ENCODE measurements at places on chromosomes 2 and 18.

GRCh38 chr18:63331105-63331504 is 11.5 kb upstream of the BCL2 start:
- no peak for DNase-seq

DNA sequence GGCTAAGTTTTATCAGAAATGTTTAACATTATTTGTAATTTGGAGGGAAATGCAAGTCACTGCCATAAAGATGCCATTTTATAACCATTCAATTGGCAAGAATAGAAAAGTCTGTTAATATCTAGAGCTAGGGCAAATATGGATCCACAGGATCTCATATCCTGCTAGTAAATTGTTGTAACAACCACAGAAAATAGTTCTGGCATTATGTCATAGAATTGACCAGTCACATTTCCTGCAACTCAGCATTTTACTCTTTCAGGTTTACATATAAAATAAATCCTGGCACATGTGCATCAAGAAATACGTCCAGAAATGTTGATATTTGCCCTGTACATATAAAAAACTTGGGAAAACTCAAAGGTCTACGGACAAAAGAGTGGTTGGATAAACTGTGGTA is 32.9 kb downstream of the OSBPL6 start:
- DNase-seq: peak; percentile 42

DNA sequence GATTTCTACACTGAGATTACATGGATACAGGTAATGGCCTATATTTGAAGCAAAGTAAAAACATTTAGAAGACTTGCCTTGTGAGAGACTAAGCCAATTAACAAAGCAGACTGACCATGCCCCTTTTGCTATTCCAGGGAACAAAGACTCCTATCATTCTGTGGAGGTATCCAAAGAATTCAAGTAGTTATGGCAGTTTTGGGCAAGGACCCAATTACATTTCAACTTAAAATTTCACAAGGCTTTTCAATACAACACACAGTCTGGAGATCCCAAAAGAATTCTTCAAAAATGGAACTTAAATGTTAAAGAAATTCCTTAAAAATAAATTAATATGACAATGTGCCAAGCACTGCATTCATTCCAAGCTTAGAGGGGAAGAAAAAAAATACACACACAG is 109.2 kb upstream of the CHRNA1 start:
- peak; percentile 78 for DNase-seq

GRCh38 chr2:131112529-131112928 is 7.4 kb downstream of the PLEKHB2 start:
- DNase-seq: no peak

DNA sequence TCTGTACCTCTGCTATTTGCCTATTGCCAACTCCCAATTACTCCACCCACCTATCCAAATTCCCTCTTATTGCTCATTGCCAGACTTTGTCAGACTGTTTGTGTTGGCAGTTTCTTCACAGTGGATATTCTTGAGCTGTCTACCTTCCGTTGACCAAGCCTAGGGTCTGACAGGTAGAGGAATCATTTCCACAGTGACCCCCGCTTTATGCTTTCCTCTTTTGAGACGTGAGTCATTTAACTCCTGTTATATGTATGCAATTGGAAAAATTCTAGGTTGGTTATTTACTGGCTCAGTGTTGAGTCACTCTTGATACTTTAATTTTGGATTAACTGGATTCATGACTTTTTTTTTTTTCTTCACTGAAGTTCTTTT is 187.7 kb downstream of the IRS1 start:
- DNase-seq: no peak

GRCh38 chr2:28662044-28662443 is 89.6 kb upstream of the PPP1CB start:
- no peak for DNase-seq

- no peak for DNase-seq
These were observed 51.9 kb downstream of the TET3 start for GRCh38 chr2:74036450-74037195.

- peak; percentile 3 for DNase-seq
These were observed 54.5 kb downstream of the PLEKHM3 start for GRCh38 chr2:207970826-207971180.

- DNase-seq: no peak
These were observed 291.5 kb downstream of the SP3 start for GRCh38 chr2:173673640-173674039.

DNA sequence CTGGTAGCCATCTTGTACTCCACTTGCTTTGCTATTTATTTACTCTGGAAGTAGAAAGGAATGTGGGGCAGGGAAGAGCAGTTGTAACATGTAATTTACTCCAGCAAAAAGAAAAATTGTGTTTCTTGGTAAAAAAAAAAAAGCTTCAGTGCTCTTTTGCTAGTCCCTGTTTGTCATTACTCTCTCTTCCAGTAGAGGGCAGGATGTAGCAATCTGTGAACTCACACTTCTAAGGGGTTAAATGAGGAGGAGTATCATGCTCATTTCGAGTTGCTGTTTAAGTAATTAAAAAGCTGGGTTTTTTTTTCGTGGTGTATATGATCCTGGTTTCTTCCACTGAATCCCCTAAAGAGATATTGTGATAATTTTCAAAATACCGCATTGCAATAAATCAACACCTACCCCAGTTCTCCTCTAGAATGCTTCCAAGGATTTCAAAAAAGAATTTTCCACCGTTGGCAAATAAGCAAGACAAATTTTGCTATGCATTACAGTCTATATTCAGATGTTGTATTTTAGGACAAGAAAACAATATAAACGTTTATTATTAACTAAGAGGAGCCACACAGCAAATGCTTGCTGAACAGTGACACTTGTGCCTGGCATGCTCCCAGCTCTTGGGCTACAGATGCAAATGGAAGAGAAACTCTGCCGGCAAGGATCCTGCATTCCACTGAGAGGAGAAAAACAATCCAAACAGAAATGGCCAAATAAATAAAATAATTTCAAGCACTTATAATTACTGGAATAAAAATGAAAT is 261.6 kb downstream of the ASXL3 start:
- DNase-seq: peak; percentile 74

DNA sequence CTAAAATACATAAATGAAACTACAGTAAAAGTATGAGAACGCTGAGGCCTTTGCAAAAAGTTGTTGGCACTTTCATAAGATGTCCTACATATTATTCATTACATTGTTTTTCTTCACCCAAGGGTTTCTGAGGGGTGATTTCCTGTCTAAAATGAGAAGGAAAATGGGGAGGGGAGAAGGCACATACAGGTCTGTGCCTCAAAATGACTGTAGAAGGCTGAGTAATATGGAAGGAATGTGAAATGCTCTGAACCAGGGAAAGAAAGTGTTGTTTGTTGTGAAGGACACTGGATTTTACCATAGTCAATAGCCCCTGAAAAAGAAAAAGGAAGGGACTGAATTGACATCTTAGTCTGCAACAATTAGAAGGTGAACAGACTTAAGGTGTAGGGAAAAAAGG is 99.5 kb upstream of the RNF152 start:
- DNase-seq: peak; percentile 88

DNA sequence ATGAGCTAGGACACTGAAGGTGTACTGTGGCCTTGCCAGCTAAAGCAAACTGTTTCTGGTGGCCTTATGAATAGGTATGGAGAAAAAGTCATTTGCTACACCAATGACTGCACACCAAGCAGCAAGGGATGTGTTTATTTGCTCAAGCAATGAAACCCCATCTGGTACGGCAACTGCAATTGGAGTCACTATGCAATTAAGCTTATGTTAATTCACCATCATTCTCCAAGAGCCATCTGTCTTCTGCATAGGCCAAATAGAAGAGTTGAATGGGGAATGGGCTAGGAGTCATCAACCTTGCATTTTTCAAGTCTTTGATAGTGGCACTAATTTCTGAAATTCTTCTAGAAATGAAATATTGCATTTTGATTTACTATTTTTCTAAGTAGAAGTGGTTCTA is 372.0 kb downstream of the KCNJ3 start:
- DNase-seq: no peak

GRCh38 chr2:5736886-5737285 is 44.7 kb downstream of the SOX11 start:
- peak; percentile 58 for DNase-seq

GRCh38 chr2:101399021-101399799 is 11.9 kb upstream of the CREG2 start:
- DNase-seq: no peak

DNA sequence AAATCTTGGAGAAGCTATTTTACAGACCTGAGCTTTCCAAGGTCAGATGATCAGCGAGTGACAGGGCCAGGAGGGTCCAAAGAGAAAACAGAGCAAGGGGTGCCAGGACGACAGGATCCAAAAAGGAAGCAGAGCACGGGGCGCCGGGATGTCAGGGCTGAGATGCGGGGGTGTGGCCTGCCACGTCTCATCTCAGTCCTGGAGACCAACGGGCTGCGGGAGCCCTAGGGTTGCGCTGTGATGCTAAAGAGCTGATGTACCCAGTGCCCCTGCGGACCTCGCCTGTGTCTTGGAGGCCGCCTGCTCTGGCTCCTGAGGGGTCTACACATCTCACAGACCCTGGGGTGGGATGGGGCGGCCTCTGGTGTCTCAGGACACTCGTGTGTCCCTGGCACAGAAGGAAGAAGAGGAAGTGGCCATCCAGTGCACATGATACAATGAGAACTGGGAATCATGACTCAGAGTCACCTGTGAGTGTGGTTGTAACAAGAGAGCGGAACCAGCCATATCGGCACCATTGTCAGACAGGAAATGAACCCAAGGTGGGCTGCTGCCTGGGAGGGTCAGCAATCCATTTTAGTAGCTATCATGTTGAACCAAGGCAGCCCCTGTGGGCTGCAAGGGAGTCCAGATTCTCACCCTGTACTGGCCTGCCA is 97.8 kb downstream of the MYT1L start:
- DNase-seq: no peak

- peak; percentile 70 for DNase-seq
These were observed 439.2 kb downstream of the PARD3B start for GRCh38 chr2:204984518-204984917.

- no peak for DNase-seq
These were observed 65.8 kb downstream of the RNF144A start for GRCh38 chr2:6982934-6983589.

GRCh38 chr2:97889156-97889555 is 106.6 kb downstream of the TMEM131 start:
- DNase-seq: no peak

GRCh38 chr2:84686783-84687476 is 170.6 kb downstream of the DNAH6 start:
- no peak for DNase-seq

DNA sequence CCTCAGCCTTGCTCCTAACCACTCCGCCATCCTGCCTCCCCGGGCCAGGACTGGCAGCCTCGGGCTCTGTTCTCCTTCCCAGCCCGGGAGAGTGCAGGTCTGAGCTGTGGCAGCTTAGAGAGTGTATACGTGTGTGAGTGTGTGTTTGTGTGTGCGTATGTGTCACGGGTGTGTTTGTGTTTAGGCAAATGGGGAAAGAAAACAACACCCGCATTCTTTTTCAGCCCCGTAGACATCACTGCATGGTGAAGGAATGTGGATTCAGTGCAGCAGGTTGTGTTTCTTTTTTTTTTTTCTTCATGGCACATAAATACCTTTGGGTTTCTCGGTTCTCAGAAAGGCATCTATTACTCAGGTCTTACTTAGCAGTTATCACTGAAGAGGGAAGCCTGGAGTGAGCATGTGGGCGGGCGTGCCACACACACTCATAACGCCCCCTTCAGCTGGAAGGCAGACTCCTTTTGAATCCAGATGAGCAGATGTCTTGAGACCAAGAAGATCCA is 44.2 kb downstream of the GLI2 start:
- DNase-seq: peak; percentile 80

DNA sequence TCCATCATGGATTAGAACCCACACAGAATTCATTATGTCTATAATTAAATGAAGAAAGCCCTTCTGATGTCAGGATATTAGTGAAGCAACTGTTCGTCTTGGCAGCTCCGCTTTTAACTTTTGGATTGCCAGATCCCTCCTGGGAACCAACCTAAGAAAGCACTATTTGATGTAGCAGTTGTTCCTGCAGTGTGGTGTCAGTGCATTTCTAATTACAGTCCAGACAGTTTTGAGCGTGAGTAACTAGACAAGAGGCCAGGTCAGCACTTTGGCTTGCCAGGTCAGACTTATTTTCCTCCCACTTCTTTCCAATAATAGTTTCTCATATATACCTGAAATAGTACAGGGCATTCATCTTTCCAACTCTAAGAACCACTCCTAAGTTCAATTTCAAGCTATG is 13.8 kb downstream of the NRXN1 start:
- DNase-seq: no peak

DNA sequence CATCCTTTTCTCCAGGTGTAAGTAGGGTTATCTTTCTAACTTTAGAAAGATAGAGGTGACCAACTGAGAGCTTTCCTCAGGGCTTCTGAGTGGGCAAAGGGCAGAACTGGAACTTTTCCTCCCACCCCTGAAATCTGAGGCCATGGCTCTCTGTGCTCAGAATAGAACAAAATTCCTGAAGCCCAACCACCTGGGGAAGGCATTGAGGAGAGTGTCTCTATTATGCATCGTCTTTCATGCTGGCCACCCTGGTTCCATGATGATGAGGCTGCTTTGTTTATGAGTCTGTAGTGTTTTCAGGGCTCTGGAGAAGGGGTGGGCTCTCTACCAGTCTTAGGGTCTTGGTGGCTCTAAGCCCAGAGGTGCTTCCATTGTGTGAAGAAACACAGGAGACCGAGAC is 30.7 kb upstream of the IL1R1 start:
- DNase-seq: peak; percentile 51

GRCh38 chr2:68135448-68136320 is 22.0 kb upstream of the PNO1 start:
- DNase-seq: no peak

DNA sequence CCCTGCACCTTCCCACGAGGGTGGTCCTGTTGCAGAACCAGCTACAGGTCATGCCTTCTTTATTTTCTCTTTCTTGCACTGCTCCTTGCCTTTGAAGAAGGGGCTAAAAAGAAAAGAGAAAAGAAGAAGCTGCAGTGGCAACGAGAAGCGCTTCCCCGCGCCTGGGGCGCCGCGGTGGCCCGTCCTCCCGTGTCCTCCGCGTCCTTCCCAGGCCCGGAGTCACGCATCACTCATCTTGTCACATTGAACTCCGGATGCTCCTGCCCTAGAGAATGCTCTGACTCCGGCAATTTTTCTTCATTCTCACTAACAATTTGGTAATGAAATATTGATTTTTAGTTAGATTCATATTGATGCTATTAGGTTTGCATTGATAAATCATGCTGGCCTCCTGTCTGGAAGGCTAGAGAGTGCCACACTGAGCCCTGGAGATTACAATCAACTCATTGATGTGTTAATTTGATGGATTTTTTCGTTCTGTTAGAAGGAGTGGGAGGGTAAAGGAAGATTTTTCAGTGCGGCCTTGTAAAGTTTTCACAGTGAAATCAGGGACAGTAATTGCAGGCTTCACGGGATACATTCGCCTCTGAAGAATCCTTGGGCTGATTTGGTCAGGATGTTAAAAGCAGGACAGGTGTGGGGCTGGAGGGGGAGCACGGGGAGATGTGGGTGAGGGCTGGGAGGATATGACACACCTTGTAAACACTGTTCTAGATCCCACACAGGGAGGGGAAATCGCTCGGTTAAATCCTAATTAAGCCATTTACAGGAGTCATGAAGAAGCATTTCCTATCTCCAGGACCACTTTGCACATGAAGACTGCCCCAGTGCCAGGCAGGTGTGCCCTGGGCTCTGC is 349.3 kb downstream of the ZNF516 start:
- no peak for DNase-seq

- no peak for DNase-seq
These were observed 85.4 kb upstream of the ZNF516 start for GRCh38 chr18:76580288-76580962.

GRCh38 chr2:70603066-70603465 is 49.4 kb upstream of the TGFA start:
- DNase-seq: no peak
